CD8-positive, alpha-beta T cell (primary cell): ENCODE measurements at places on chromosomes 1 and 21.

DNA sequence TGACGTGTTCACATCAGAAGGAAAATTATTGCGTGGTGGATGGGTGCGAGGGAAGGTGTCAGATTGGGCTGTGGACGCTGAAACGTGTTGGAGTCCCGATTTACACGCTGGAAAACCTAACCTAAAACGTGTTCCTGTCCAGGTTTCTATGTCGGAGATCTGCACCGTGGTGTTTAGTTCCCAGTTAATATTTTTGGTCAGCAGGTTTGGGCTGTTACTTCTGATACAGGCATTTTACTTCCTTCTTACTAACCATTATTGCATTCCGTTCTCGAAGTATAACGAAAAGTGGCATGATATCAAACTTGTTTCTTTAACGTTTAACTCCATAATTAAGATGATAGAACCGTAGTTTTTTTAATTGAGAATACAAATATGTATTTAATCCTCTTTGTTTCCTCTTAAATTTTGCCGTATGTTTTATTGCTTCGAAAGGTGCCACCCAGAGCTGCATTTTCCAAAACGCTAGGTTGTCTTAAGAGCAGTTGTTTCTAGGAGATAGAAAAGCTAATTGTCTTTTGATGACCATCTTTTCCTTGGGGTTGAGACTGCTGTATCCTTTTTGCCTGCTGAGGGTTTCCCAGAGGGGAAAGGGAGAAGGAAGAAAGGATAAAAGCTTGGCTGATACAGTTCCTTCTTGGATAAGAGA lies 1.3 kb downstream of the ADARB1 start:
- DNase-seq: no peak

DNA sequence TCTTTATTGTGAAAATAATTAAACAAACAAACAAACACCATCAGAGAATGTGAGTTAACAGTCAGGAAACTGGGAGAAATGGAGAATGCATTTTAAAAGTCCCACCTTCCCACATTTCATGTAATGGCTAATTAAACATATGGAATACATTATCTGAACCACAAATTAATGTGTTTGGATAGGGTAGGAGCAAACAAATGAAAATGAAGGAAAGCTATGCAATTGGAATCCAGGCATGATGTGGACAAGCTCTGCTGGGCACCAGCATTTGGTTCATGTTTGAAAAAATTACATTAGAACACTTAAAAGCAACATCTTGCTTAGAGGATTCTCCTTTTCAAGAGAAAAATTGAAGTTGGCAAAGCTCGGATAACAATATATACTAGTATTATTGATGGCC lies 628.1 kb downstream of the LMO4 start:
- DNase-seq: no peak

- no peak for DNase-seq
Measured at GRCh38 chr1:197808880-197809279, 33.6 kb upstream of the DENND1B start.

DNA sequence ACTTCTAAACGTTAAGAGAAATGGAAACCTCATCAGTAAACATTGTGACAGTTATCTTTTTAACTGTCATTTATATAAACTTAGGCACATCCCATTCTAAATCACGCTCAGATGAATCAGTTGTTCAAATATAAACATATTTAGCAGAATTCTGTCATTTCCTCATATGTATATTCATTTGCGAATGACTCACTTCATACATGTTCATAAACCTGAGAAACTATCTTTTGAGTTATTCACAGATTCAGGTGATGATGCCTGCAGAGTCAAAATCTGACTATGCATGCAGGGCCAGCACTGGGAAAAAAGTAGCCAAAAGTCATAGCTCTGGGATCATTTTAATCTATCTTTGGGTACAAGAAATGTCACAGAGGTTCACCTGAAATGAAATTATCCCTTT lies 153.8 kb upstream of the PKN2 start:
- no peak for DNase-seq

- no peak for DNase-seq
Measured at GRCh38 chr1:234484991-234485739, 6.2 kb upstream of the TARBP1 start.
